Tibial artery (tissue), 4 donors: ENCODE measurements at places on chromosomes 4 and X.
A peak's percentile ranks its signal among the peaks of the same experiment; 100 is the strongest.

- DNase-seq = no peak
These were observed 719 bp upstream of the TCEAL4 start for GRCh38 chrX:103584596-103584995.

DNA sequence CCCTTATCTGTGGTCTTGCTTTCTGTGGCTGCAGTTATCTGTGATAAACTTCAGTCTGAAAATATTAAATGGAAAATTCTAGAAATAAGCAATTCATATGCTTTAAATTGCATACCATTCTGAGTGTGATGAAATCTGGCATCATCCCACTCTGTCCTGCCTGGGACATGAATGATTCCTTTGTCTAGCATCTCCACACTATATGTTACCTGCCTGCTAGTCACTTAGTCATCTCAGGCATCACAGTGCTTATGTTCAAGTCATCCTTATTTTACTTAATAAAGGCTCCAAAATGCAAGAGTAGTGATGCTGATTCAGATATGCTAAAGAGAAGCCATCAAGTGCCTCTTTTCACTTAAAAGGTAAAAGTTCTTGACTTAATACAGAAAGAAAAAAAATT is 14.3 kb upstream of the RAB9B start:
- no peak for DNase-seq

- DNase-seq = no peak
These were observed 235.3 kb downstream of the TENM3 start for GRCh38 chr4:182478475-182478874.

- no peak for DNase-seq
These were observed 82.0 kb upstream of the CLDN34 start for GRCh38 chrX:9885150-9885549.

GRCh38 chrX:113384628-113385027 is 544.0 kb upstream of the AMOT start:
- DNase-seq = peak; percentile 37

- DNase-seq = no peak
These were observed 16.5 kb downstream of the UNC5C start for GRCh38 chr4:95532305-95532704.

GRCh38 chrX:72130762-72131250 is 909 bp downstream of the RTL5 start:
- DNase-seq = no peak

DNA sequence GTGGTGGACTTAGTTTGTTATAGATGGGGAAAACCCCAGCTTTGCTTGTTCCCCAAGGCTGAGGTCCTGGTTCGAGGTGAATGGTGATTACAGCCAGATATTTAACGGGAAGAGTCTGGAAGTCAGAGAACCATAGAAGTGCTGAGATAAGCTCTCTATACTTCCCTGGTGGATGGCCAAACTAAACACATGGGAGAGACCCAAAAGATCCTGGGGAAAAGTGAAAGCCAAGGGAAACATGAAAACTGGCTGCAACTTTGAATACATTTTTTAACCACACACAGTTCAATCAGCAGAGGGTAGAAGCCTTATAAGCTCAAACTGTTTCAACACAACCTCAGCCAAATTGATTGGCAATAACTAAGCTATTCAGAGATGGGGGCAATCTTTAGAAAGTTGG is 29.3 kb upstream of the SRPX start:
- no peak for DNase-seq

DNA sequence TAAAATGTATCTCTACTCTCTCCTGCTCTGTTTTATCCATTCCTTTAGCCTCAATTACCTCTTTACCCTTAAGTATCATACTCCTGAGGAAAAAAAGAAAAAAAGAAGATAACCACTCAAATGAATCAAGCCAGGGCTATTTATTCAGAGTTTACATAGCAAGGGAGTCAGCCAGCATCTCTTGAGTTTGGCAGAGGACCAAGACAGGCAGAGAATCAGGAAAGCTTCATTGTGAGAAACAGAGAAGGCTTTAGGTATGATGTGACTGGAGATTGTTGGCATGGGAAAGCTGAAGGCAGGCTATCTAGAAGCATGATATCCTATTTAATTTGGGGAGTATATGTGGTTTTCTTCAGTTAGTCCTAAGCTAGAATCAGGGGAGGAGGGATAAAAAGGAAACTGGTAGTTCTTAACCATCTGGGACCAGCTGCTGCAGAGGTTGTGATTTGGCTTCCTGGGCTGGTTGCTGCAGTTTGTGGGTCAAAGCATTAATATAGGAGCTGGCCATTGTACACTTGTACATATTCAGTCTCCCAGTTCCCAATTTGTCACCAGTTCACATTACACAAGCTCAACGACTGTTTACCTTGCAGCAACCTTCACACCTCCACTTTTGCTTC is 11.2 kb downstream of the APELA start:
- DNase-seq = no peak
